ENCODE measurements at places on chromosomes 3 and 15.

GRCh38 chr15:90463381-90463780 is 66.3 kb upstream of the CRTC3 start:
- peak; percentile 45 for DNase-seq

DNA sequence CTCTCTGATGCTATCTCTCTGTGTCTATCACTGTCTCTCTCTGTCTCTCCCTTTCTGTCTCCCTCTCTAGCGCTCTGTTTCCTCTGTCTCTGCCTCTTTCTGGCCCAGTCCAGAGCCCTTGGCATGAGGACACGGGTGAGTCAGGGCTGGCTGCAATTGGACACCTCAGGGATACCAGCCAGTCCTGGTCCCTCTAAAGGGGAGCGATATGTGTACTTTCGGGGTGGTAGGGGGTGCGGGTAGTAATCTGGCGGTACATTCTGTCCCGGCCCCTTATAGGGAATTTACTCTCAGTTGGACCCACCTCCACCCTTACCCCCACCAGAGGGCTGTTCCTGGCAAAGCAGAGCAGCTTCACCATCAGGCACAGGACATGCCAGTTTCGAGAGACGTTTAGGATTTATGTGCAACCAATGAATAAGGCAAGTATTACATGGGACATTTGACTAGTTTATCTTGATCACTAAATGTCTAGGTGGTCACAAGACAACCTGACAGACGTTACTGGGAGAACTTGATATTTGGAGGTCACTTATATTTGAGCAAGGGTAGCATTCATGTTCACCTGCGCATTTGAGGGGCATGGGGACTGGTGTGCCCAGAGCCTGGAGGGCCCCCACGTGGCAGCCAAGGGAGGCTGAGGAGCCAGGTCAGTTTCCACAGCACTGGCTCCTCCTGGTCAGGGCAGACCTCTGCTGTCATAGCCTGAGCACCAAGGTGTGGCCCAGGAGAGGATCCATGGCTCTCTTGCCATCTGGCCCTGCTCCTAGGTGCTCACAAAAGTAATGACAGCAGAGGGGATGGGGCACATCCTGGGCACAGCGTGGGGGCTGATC is 256.1 kb downstream of the PLCL2 start:
- DNase-seq: no peak

DNA sequence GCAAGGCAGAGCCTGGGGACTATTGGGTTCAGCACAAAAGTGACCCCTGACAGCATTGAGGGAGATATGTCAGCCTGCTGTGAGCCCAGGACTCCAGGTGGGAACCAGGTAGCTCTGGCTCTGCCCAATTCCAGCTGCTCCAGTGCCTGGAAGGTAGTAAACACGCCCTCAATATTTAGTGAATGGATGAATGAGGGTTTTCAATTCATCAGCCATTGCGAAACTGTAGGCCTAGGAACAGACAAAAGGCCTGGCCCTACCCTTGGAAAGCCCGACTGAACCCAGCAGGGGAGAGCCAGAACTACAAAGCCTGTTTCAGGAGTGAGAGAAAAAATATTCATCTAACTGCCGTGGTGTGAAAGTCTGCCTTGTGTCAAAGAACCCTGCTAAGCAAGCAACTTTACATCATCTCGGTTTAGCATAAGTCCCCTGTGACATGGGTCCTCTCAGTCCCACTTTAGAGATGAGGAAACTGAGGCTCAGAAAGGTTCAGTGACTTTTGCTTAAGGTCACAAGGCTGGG is 8.1 kb upstream of the CSK start:
- DNase-seq: no peak

DNA sequence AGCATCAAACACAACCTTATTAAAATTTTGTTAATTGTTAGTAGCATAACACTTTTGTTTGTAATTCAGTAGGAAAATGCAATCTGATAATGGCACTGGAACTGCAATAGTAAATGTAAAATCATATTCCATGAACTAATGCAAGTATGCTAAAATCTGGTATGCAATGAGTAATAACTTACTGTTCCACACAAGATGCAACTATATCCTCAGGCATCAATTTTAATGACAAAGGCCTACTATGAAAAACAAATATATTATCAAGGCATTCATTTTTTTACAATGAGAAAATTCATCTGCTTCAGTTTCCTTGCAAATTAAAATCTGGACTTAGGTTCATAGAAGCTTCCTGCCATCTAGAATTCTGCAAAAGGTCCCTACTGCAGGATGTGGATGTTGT is 1.4 kb upstream of the NSMCE3 start:
- DNase-seq: peak; percentile 64

DNA sequence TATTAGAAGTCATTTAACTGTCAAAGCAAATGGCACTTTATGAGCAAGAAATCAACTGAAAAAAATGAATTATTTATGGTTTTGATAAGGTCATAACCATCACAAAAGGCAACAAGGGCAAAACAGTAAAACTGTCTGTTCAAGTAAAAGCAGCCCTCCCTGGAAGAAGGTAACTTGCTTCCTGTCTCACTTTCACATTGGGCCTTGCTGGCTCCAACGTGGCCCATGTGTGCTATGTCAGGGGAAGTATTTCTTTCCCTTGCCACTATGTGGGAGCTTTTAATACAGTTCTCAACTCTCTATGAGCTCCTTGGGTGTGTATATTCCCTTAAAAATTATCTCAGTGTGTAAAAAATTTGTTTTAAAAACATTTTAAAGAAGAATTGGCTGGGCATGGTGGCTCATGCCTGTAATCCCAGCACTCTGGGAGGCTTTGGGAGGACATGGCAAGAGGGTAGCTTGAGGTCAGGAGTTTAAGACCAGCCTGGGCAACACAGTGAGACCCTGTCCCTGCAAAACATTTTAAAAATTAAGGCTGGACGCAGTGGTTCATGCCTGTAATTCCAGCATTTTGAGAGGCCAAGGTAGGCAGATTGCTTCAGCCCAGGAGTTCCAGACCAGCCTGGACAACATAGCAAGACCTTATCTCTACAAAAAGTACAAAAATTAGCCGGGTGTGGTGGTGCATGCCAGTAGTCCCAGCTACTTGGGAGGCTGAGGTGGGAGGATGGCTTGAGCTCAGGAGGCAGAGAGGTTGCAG is 45.2 kb upstream of the TJP1 start:
- DNase-seq: no peak

- no peak for DNase-seq
These were observed 2.8 kb downstream of the TOP2B start for GRCh38 chr3:25661694-25662437.

DNA sequence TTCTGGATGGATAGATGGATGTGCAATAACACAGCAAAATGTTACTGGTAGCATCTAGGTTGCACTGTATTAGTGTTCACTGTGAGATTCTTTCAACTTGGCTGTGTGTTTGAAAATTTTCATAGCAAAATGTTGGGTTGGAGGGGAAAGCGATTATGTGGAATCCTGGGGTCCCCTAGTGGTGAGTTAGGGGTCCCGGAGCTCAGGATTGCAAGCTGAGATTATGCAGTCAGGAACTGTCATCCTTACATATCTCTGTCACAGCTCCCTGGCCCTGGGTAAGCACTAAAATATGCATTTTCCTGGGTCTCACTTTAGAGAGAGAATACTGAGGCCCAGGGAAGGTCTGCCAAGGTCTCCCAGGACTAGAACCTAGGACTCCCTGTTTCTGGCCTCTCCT is 77.2 kb downstream of the CEMIP start:
- no peak for DNase-seq

DNA sequence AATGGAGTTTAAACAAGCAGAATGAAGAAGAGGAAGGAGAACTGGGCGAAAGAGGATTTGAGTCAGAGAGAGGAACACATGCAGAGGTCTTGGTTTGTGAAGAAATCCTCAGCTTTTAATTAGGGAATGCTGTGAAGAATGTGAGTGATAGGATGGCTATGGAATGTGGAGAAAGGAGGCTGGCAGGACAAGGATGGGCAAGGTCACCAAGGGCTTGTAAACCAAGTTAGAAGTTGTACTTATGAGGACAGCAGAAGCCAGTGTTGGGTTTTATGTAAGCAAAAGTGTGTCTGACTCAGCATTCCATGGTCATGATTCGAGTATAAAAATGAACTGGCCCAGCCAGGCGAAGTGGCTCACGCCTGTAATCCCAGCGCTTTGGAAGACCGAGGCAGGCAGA is 60.0 kb upstream of the IL12A start:
- peak; percentile 100 for DNase-seq

- DNase-seq: no peak
These were observed 13.5 kb downstream of the SEMA4B start for GRCh38 chr15:90214553-90215196.

- DNase-seq: peak; percentile 81
These were observed 25.1 kb downstream of the DTWD1 start for GRCh38 chr15:49645941-49646340.

DNA sequence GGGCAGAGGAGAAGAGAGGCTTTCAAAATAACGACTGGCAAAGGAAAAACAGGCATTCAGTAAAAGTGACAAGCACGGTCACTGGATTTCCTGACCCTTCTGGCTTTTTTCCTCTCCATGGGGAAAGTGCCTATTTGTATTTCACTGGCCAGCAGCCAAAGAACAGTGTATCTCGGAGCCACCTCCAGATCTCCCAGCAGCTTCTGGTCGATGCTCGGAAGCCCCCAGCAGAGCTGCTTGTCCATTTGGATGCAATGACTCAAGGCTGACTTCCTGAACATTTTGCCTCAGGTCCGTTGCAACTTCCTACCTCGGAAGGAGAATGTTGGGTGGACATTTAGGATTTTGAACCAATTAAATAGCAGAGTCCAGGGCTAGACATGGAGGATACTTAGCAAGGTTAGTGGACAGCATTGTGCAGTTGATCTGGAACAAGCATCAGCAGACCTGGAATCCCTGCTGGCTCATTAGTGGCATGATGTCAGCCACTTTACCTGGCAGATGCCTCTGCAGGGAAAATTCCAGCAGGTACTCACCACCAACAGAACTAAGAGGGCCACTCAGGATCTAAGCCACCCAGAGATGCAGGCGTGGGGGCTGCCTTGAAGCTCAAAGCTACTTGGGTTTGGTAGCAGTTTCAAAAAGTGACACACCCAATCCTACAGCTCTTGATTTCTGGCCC is 1.1 kb downstream of the FAM107A start:
- DNase-seq: peak; percentile 53

DNA sequence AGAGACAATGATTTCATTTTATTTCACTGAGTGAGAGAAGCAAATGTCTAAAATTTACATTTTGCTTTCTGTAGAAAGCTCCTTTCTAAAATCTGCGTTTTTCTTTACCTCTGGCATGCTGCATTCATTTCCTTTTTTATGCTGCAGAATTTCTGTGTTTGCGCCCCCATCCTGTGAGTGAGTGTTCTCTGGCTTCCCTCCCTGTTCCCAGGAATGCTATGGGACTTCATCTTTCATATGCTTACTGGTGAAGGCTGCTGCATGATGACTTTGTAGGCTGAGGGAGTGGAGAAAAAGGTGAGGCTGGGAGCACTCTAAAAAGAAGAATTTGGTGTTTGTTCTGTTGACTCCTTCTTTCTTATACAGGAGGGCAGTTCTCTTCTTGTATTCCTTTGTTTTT is 7.7 kb upstream of the TMC3 start:
- DNase-seq: no peak

DNA sequence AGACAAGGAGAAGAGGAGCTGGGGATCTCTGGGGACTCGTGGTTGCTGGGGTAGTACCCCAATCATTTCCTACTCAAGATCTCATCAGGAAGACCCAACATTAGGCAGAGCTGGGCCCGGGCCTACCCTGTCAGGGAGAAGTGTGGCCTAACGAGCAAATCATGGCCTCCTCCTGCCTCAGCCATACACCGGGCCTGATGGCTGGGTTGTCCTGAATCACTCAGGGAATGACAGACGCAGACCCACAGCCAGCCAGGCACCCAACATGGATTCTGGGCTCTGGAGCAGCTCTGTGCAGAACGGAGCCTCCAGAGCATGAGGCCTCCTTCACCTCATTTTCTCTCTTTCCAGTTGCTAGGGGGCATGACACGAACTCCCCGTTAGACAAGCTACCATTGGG is 19.7 kb downstream of the ITGA11 start:
- no peak for DNase-seq

- no peak for DNase-seq
These were observed 292.0 kb downstream of the TBL1XR1 start for GRCh38 chr3:176905331-176905730.

- no peak for DNase-seq
These were observed 95.9 kb upstream of the UBE2E2 start for GRCh38 chr3:23107221-23107620.

DNA sequence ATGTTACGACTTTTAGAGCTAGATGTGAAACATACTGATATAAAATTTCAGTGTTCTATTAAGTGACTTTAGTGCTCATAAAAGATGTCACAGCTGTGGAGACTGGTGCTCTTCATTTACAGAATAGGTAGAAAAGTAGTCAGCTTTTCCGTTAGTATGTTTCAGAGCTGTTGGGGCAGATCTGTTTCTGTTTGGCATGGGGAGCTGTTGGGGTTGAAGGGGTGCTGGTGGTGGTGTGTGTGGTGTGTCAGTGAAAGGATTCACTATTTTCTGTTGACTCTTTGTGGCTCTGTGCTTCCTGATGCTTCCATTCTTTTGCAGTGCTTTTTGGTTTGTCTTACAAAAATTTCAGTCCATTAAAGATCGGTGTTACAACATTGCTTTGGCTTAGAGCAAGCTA is 3.2 kb downstream of the UBE2E2 start:
- no peak for DNase-seq

DNA sequence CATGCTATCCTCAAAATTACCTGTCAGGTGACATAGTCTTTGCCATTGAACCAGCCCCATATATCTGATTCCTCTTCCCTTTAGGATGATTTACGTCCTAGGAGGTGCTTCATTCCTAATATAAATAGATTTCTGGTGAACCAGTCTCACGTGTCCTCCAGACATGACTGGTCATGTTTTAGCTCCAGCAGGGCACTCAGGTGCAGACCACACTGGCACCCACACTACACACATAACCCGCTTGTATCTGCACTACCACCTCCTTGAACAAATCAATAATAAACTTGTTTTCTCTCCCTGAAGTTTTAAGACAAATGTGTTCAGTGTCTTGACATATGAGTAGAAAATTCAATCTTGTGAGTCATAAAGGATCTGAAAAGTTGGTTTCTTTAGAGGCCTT is 155.5 kb downstream of the GOLIM4 start:
- no peak for DNase-seq

GRCh38 chr3:172869784-172870518 is 119.4 kb downstream of the ECT2 start:
- no peak for DNase-seq

DNA sequence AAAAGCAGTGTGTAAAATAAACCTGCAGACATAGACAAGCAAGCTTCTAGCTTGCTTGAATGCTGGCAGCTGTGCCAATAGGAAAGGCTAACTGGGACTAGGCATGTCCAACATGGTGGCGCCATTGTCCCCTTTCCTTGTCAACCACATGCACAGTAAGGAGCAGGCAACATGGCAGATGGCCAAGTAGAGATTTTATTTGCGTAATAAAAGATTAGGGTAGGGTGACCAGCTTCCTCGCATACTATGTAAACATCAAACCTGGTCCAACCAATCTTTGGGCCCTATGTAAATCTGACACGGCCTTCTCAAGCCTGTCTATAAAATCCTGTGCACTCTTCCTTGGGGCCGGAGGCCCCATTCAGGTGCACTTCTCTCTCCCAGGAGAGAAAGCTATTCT is 575.4 kb upstream of the GOLIM4 start:
- DNase-seq: no peak

DNA sequence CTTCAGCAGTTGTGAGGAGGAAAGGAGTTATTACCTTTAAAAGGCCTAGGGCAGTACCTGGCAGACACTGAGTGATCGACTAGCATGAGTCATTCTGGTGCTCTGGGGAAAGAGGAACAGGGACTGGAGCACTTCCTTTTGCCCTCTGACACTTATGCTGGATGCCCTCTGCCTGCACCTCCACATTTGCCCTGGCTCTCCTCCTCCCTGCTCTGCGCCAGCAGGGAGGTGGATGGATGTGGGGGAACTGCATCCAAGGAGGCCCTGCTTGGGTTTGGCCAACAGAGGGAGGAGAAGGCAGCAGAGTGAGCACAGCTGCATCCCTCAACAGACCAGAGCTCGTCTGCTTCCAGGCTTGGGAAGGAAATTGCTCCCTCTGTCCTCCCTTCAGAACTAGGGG is 75.0 kb downstream of the SEMA5B start:
- no peak for DNase-seq

Measured in EL (cell line).